ENCODE measurements at places on chromosomes 6 and 20.
A peak's percentile ranks its signal among the peaks of the same experiment; 100 is the strongest.

DNA sequence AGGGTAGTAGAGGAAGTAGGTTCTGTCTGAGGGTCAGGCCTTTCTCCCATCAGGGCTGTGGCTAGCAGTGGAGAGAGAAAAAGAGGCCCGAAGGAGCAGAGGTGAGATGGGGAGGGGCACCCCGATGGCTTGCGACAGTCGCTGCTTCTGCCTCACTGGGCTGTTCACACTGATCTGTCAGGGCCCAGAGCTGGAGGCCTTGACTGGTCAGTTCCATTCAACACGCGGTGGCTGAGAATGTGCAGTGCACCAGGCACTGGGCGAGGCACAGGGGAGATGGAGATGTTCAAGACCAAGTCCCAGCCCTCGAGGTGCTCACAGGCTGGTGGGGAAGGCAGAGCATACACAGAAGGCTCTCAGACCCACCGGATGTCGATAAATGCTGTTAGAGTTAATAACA, 21.4 kb downstream of the SLC12A5 start:
- no peak for DNase-seq

DNA sequence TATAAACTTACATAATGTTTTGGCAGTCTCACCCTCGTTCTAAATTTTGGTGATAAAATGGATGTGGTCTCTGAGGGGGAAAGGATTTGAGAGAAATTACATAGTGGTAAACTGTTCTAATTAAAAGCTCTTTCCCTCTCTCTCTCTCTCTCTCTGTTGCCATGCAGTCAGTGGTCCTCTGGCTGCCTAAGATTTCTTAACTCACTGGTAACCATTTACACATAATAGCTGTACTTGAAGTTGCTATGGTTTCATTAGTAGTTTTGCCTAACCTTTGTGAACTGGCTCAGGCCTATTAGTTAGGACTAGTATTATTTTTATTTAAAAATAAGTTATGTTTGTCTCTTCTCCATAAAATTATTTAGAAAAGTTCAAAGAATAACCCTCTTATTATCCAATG, 42.0 kb downstream of the MAPK14 start:
- no peak for DNase-seq

- no peak for DNase-seq
Measured at GRCh38 chr20:10605547-10606195, 68.1 kb downstream of the JAG1 start.

DNA sequence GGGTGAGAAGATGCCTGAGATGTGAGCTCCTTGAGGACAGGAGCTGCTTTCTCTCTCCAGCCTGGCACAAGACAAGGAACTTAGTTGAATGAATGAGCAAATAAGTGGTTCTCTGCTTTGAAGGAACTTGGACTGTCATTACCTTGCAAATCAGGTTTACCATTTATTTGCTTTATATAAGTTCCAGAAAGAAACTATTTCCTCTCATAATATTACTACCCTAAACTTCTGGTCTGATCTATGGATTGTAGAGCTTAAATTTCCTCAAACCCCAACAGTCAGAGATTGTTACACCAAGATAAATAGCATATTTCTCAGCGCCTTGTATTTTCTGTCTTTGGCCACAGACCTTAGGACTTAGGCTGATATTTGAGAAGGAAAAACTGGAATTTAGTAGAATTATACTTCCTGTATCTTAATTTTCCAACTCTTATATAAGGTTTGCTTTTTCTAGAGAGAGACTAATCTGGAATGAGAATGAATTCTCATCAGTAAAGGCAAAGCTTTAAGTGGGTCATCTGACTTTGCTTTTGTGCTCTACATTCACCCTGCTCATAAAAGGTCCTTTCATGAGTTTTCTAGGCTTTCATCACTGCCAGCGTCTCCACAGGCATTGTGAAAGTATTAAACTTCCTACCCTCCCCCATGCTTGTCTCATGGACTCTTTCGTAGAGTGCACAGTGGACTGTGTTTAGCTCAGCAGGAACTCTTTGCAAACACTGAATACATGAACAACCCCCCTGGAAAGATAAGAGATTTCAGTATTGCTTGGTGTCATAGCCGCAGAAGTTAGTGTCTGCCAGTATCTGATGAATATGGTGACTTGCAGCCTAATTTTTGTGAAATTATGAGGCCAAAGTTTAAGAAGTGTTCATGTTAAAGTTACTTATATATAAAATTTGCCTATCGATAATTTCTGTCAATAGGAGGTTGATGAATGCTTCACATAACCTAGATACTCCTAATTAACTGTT, 74.0 kb downstream of the PTPRA start:
- no peak for DNase-seq

DNA sequence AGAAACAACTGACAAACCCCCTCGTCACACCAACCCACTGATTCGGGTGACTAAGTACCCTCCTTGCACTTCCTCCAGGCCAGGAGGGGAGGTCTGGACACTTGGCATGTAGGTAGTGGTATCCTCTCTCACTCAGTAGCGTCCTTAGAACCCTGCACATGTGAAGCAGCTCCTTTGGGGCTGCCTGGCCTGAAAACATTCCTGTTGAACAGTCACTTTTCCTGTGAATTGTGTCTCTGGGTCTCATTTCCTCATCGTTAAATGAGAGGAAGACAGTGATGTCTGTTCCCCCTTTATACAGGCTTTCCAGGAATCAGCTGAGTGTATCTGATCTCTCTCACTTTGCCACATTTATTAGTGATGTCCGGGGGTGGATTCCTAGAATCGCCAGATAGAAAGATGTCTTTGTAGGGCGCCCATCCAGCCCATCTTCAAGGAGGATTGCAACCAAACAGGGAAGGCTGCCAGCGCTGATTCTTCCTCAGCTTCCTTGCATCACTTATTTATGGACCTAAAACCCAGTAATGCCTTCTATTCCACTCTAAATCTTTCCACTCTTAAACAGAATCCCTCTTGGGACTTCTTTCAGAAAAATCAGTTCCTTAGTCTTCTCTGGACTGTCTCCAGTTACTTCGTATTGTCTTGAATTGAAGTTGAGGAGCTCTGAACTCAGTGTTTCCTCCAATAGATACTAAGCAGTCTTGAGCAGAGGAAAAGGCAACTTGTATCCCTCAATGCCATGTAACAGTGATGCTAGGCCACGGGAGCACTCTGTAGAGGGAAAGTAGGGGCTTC, 9.4 kb upstream of the POPDC3 start:
- DNase-seq: no peak

DNA sequence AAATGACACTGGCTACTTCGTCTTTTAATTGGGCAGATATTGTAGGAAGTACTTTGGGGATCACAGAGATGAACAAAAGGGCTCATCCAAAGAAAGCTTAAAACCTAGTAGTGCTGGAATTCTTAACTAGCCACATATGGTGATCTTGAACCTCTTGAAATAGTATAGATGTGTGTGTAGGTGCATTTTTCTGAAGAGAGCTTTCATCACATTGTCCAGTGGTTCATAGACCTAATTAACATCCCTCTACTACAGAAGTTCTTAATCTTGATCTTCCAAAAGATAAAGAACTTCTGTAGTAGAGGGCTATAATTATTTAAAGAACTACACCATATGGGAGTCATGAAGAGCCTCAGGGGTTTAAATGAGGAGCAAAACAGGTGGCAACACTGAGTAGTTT, 2.3 kb upstream of the PRIM2 start:
- DNase-seq: no peak

DNA sequence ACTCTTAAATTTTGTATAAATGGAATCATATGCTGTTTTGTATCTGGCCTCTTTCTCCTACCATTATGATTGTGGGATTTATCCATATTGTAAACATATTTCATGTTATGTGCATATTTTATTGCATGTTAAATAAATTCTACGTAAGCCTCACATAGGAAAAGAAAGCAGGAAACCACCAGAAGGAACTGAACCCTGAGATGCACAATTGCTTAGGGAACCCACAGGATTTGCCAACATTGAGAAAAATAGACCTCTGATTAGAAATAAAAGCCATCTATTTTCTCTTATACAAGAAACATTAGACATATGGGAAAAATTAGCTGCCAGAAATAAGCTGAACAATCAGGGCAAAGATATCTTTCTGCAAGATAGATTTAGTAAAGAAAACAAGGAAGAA, 111.2 kb upstream of the CARMIL1 start:
- DNase-seq: no peak

DNA sequence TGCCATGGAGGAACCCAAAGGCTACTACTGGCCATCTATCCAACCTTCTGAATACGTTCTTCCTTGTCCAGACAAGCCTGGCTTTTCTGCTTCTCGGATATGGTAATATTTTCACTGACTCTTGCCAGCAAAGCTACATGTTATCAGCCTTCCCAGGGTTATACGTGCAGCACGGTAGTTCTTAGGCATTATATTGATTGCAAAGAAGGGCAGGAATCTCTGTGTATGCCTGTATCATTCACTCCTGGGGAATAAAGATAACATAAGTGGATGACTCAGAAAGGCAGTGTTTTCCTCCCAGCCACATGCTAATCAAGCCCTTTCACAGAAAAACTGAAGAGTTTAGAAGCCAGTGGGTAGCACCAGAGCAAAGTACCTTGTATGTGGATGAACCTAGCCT, 98.7 kb downstream of the ADGRG6 start:
- peak; percentile 13 for DNase-seq

GRCh38 chr6:26197933-26198721, 110.9 kb downstream of the HFE start:
- no peak for DNase-seq

- no peak for DNase-seq
Measured at GRCh38 chr6:39172377-39172757, 56.9 kb downstream of the KCNK5 start.

- no peak for DNase-seq
Measured at GRCh38 chr20:44224637-44225036, 14.1 kb upstream of the OSER1 start.

DNA sequence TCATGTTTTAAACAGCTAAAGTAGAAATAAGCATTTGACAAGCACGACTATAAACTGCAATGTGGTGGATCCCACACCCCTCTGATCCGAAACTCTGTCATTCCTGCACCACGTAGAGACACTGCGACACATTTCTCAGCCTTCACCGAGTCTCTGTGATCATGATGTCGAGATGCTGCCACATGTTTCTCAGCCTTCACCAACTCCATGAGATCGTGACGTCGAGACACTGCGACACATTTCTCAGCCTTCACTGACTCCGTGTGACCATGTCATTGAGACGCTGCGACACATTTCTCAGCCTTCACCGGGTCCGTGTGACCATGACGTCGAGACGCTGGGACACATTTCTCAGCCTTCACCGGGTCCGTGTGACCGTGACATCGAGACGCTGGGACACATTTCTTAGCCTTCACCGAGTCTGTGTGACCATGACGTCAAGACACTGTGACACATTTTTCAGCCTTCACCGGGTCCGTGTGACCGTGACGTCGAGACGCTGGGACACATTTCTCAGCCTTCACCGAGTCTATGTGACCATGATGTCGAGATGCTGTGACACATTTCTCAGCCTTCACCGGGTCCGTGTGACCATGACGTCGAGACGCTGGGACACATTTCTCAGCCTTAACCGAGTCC, 143.0 kb downstream of the TTLL2 start:
- DNase-seq: peak; percentile 31

GRCh38 chr6:170295510-170296422, 4.9 kb upstream of the DLL1 start:
- no peak for DNase-seq

DNA sequence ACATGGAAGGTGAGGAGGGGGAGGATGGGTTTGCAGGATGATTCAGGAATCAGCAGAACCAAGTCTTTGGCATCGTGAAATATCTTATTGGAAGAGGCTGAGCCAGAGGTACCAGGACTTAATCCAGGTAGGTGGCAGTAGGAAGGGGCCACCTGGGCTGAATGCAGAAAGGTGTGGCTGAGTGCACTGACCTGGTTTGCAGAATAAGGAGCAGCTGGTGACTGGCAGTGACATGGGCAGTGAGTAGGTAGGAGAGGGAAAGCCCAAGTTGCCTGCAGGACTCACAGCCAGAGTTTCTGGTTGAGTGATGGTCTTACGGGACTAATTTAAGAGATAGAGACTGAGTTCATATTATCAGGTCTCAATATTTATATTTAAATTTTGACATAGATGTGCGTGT, 1.1 kb upstream of the PBOV1 start:
- DNase-seq: no peak

DNA sequence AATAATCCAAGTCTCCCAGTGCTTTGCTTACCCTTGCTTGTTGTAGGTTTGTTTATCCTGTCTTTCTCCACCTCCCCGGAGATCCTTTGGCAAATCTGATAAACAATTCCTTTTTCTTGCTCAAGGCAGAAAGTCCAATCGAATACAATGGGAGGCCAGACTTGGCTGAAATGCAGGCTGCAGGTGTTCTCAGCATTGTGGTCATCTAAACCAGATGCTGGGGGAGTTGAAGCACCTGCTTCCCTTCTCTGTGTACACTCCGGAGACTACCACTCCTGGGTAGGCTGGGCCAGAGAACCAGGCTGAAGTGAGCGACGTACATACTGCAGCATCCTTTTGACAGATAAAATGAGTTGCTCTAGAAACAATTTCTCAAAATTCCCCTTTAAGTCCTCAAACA, 82.6 kb upstream of the PREP start:
- peak; percentile 32 for DNase-seq

DNA sequence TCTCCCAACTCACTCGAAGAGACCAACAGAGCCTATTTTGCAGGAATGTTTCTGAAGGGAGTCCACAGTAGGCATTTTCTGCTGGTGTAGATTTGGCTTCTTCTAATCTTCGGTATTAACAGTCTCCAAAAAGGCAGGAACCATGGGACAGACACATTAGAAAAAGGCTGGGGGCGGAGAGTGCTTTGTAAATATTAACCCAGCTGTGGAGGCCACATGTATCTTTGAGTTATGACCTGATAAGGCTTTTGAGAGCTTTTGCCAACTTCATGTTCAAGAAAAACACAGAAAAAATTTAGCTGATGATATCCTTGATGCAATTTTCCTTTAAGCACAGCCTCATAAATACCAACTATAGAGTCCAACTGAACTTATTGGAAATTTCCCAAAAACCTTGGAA, 119.4 kb upstream of the TSHZ2 start:
- DNase-seq: no peak

DNA sequence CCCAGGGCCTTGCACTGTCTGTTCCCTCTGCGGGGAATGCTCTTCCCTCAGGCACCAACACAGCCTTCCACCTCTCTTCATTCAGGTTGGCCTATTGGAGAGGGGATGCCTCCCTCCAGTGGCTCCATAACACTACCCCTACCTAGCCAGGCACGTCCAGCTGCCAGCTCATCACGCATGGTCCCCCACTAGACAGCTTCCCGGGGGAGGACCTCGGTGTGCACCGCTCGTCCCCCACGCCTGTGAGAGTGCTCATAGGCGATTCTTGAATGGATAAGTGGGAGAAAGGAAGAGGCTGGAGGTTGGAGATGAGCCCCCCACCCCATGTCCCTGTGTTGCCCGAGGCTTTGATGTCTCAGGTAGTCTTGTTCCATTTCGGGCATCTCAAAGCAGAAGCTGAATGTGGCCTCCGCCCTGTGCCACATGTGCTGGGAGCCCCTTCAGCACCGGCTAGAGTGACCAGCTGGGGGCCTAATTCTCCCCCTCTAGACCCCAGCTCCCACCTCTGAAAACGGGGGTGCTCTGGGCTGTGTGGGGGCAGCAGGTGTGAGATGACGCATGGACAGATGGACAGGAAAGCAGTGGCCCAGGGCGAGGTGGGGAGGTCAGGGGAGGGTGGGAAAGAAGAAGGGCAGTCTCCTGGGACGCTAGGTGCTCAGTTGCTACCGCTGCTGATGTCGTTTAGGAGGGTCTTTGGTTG, 333.0 kb downstream of the TAF4 start:
- DNase-seq: no peak

GRCh38 chr6:156980948-156981347, 203.8 kb downstream of the ARID1B start:
- DNase-seq: no peak
